ENCODE measurements at places on chromosomes 12 and 14.

- no peak for DNase-seq
Observed at GRCh38 chr12:16691624-16692023, 85.7 kb upstream of the LMO3 start.

GRCh38 chr12:89153341-89153740, 199.0 kb downstream of the DUSP6 start:
- no peak for DNase-seq

DNA sequence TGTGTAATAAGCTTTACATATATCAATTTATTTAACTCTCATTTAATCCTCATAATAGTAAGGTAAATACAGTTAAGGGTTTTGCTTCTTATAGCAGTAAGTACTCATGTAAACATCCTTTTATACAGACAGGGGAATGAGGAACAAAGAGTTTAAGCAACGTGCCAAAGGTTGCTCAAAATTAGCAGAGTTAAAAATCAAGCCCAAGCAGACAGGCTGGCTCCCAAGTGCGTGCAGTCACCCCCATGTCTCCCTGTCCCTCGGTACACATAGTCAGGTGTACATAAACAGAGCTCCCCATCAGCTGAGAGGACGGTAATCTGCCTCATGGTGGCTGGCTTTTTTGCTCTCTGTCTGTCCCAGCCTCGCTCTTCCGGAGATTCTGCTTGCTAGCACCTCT, 126.4 kb downstream of the DERA start:
- DNase-seq, result no peak

- no peak for DNase-seq
Observed at GRCh38 chr12:4119157-4119761, 154.3 kb upstream of the CCND2 start.

DNA sequence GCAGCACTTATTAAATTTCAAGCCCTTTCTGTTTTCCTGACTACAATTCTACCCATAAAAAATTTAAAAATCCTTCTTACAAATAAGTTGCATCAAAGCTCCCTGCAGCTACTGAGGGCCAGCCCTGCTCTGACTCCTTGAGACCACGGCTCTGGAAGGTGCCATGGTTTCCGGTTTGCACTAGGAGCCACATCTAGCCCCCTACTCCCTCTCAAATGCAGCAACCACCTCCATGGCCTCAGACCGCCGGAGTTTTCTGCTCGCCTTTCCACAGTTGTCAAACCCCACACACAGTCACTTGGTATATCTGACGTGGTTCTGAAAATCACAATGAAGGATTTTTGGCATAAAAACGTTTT, 30.1 kb downstream of the P2RX4 start:
- DNase-seq, result no peak

GRCh38 chr14:24808412-24808811, 174.4 kb upstream of the GZMB start:
- DNase-seq, result no peak

DNA sequence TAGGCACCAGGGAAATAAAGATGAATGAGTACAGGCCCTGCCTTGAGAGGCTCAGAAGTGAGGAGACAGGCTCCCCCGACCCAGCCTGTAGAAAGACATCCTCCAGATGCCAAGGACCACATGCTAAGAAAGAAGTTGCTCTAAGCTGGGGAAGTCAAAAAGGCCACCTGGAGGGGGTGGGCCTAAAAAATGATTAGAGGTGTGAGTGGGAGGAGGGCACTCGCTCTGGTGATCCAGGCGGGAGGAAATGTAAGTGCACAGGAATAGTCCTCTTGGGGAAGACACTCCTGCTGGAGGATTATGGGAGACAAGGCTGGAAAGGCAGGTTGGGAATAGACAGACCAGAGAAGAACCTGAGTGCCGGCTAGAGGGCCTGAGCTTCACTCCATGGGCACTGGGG, 32.2 kb downstream of the SMUG1 start:
- DNase-seq, result no peak
